Psoas muscle (tissue), 8 donors: ENCODE measurements at places on chromosomes 11 and 22. TPM values are rescaled to one million over a fixed set of nuclear protein-coding genes. Genes with fewer than 3 reads are reported as not detected.

GRCh38 chr11:102604011-102604410 is 21.1 kb downstream of the MMP20 start:
- DNase-seq = no peak
- H3K4me3 ChIP-seq = no peak overlapping the region
- no peaks in the 10 kb centered on the region for H3K36me3 ChIP-seq
- H3K27ac ChIP-seq = no peak overlapping the region
- no peaks in the 10 kb centered on the region for H3K27me3 ChIP-seq

GRCh38 chr22:23689414-23689813 is 1.4 kb upstream of the RGL4 start:
- H3K4me3 ChIP-seq = no peak overlapping the region
- H3K36me3 ChIP-seq = no peaks in the 10 kb centered on the region
- H3K27me3 ChIP-seq = no peaks in the 10 kb centered on the region
- H3K27ac ChIP-seq = no peak overlapping the region
- H3K4me1 ChIP-seq = peaks cover 28% of the 10 kb centered on the region

DNA sequence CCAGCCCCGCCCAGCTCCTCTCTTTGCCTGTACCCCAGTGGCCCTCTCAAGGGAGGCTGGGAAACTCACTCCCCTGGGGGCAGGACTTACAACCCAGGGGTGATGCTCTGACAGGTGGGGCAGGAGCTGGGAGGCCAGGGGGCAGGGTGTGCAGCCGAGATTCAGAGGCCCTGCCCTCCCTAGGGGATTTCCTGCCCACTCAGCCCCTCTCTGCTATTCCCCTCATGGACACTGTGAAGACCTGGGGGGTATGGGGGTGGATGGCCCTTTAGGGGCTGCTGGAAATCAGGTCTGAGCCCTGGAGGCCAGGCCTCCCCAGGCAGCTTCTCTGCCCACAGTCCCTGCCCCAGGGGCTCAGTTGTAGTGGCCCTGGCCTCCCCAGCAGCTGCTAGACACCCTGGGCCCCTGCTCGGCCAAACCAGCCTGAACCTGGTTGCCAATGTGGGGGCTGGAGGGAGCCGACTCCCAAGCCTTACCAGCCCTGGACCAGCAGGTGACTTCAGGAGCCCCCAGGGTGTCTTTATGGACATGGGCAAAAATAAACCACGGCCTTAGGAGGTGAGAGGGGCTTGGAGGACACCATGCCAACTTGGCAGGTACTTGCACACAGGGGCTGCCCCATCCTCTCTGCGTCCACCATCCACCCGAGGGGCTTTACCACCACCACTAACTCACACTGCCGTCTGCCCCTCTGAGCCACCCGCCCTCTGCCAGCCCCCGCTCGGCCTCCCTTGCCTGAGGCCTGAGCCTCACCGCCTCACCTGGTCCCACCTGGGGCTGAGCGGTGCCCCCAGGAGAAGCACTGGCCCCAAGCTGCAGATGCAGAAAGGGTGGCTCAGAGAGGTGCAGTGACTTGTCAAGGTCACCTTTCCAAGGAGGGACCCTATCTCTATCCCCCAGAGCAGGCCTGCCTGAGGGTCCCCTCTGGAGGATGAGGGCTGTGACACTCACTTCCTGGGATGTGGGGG is 2.8 kb upstream of the PHLDA2 start:
- no peaks in the 10 kb centered on the region for H3K36me3 ChIP-seq
- H3K27ac ChIP-seq = no peak overlapping the region
- H3K4me1 ChIP-seq = peaks cover 11% of the 10 kb centered on the region
- peaks cover 49% of the 10 kb centered on the region for H3K27me3 ChIP-seq
- peak; percentile 35 for DNase-seq

GRCh38 chr11:72326151-72326848 is 82.3 kb upstream of the PHOX2A start:
- no peak overlapping the region for H3K4me3 ChIP-seq
- peaks cover 21% of the 10 kb centered on the region for H3K36me3 ChIP-seq
- H3K27ac ChIP-seq = no peak overlapping the region
- no peaks in the 10 kb centered on the region for H3K27me3 ChIP-seq
- H3K4me1 ChIP-seq = peaks cover 25% of the 10 kb centered on the region

KREMEN1 gene
- 13.9 TPM for polyA plus RNA-seq

PIWIL4 gene
- polyA plus RNA-seq = 0.47 TPM
